ENCODE measurements at places on chromosomes 1 and 21.

DNA sequence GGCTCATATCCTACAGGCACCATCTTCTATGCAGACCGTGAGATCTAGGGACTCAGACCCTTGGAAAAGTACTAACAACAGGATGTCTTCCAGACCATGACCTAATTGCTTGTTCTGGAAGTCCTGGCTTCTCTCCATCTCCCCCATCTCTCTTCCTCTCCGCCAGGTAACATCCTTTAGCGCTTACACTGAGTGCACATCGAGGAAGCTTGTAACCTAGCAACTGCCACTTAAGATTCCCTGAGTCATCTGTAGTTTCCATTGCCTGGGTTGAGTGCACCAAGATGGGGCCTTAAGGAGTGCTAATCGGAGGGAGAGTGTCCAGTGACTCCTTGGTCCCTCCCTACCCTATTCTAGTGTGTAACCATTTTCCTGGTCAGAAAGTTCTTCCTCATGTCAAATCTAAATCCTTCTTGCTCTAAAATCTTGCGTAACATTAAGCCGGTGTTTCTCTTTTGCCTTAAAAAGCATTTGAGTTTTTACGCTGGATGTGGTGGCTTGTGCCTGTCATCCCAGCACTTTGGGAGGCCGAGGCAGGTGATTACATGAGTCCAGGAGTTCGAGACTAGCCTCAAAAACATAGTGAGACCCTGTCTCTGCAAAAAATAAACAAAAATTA, 9.7 kb downstream of the KLHDC8A start:
- no peak for DNase-seq

DNA sequence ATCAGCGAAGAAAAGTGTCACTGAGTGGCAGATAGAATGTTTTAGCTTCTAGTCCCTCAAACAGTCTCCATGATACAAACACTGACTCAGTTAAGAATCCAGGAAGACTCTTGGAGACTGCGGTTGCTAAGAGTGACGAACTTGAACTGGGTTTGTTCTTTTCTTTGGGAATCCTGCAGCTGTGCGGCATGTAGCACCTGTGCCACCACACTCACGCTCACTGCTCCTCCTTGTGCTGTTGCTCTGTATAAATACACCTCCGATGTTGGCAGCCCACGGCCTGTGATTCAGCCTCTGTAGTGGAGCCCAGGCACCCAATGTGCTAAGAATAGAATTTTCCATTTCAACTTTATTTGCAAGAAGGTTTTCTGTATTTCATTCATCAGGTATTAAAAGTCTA, 5.5 kb upstream of the PPIE start:
- no peak for DNase-seq

DNA sequence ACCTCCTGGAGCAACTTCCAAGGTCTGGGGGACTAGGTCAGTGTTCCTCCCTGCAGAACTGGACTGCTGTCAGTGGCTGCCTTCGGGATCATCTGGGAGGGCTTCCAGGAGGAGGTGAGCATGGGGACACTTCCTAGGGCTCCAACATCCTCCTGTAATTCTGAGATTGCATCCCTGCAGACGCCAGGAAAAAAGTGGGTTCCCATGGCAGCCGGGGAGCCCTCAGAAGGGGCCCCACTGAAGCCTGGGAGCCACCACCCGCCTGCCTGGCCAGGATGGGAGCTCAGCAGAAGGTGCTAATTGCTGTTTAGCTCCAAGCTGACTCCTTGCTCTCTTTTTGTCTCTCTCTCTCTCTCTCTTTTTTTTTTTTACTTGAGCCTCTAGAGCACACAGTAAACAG, 16.1 kb upstream of the ARF1 start:
- no peak for DNase-seq

DNA sequence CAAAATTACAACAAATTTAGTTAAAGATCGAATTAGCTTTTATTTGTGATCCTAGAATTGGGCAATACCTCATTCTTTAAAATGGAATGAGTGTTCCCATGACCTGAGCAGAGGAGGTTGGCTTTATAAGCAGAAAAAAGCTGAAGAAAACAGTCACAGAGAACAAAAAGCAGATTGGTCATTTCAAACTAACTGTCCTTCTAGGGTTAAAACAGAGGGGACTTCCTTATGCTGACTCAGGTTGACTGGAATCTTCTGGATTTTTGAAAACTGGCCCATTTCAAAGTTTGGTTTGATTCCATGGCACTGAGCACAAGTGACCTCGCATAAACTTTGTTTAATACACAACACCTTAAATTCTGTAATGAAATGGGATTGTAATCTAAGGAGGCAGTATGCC, 17.6 kb downstream of the NFASC start:
- DNase-seq, result no peak

DNA sequence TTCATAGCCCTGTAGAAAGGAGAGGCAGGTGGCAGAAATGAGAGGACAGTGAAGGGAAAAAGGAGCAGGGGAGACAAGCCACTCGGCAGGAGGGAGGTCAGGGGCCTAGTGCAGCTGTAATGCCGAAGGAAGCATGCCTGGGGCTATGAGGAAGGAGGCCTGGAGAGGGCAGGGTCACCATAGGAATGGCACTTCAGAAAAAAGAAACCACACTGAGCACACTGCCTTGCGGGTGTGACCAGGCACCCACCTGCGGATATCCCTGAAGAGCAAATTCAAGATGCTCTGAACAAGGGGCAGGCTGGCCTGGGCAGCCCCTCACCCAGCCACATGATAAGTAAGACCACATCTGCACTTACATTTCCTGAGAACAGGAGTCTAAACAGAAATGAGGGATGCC, 104.7 kb downstream of the JAK1 start:
- peak; percentile 36 for DNase-seq

Measured in nephron progenitor cell (in vitro differentiated cells).